ENCODE measurements at places on chromosomes 6 and 20. TPM values are rescaled to one million over a fixed set of nuclear protein-coding genes. Genes with fewer than 3 reads are reported as not detected.

Gene BACH2
- 89.7 TPM for total RNA-seq

Gene CRISP3
- not detected for total RNA-seq

Gene ADGRF1
- total RNA-seq, result not detected

Gene CARMIL1
- 1.9 TPM for total RNA-seq

Gene RAD21L1
- total RNA-seq, result not detected

Gene RRP36
- total RNA-seq, result 71.4 TPM

Gene IFNGR1
- total RNA-seq, result 26.2 TPM

Gene GGTLC1
- total RNA-seq, result not detected

Gene DLL1
- not detected for total RNA-seq

Gene SCUBE3
- not detected for total RNA-seq

Gene CAPN11
- total RNA-seq, result 0.30 TPM

Gene NKX2-4
- not detected for total RNA-seq

Gene NKAIN4
- not detected for total RNA-seq

Gene PSORS1C2
- total RNA-seq, result not detected

Gene CCN6
- total RNA-seq, result not detected

Gene HRH3
- total RNA-seq, result not detected

Gene RAMACL
- total RNA-seq, result 0.32 TPM

Gene EXOC2
- 53.3 TPM for total RNA-seq

Gene MCHR2
- not detected for total RNA-seq

Gene RAB32
- 2.4 TPM for total RNA-seq

Gene HUS1B
- 1.6 TPM for total RNA-seq

Gene APCDD1L
- not detected for total RNA-seq

Gene ADGRB3
- total RNA-seq, result 0.14 TPM

Gene SKIC2
- 93.7 TPM for total RNA-seq

Gene LRRN4
- total RNA-seq, result not detected

Gene MYLK4
- total RNA-seq, result 0.23 TPM

Gene ZNF217
- total RNA-seq, result 60.6 TPM

Gene SALL4
- total RNA-seq, result 2.3 TPM

Gene SLC26A8
- not detected for total RNA-seq

Gene EDN3
- not detected for total RNA-seq

Gene TREM2
- total RNA-seq, result not detected

Gene RAET1L
- total RNA-seq, result not detected

Gene EPHA7
- total RNA-seq, result not detected

Gene OPN5
- not detected for total RNA-seq

Gene OPRL1
- total RNA-seq, result 0.41 TPM

Gene C20orf204
- total RNA-seq, result 4.3 TPM

Gene WFDC10B
- not detected for total RNA-seq

Gene BTNL2
- not detected for total RNA-seq

Gene NPEPL1
- total RNA-seq, result 29.4 TPM

Gene LY6G6C
- total RNA-seq, result not detected

All from activated T-helper 2 cell treated with anti-CD3 and anti-CD28 coated beads, Interferon-gamma antibody, Interleukin-2, Interleukin-4, amounts not matched to agents 10 μg/mL and 5 μg/mL and 100 μg/mL, durations not matched to agents 14 hours and 24 hours and 36 hours (primary cell).